Suppressor macrophage (primary cell): ENCODE measurements at places on chromosomes 3 and 15.

DNA sequence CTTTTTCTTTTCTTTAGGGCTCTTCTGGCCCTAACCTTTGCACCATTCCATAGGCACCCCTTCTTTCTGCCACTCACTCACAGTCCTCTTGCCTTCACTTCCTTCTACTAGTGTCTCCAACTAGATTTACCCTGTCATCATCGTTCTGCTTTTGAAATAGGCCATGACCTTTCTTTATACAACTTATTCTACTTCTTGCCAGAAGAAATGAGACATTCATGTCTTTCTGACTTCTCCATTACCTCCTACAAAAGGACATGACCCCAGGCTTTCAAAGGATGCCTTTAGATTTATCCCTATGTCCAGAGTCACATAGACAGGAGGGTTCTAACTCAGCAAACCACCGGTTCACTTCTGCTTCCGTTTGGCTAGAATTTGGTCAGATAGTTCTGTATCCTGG lies 336.4 kb upstream of the LRRFIP2 start:
- peak; percentile 61 for DNase-seq

DNA sequence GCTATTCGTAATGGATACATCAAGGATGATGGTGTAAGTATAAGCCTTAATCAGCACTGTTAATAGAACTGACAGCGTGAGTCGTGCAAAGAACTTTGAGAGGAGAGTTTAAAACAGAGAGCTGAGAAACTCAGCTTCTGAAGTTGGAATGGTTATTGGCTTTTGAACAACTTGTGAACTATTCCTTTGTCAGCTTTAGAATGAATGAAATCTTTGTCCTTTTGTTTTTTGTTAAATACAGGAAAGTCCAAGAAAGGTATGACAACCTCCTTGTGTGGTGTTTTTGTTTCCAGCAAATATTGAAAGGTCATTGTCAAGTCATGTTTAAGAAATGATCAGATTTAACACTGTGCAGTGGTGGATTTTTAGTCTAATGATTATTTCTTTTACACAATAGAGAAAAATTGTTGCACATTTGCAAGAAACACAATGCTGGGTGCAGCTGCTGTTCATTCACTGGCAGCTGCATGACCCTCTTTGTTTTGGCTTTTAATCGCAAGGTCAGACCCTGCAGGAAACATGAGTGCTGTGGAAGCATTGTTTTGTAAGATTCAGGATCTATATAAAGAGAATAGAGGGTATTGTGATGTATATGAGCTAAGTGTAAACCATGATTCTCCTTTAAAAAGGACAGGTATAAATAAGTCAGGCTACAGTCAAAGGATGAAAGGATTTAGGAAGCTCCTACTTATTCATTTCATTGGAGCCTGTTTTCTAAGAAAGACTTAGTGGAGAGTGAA lies 21.7 kb upstream of the ABHD10 start:
- DNase-seq: no peak

GRCh38 chr3:121018917-121019321 lies 110.9 kb downstream of the STXBP5L start:
- DNase-seq: no peak

GRCh38 chr3:131928593-131928992 lies 106.2 kb downstream of the CPNE4 start:
- no peak for DNase-seq

DNA sequence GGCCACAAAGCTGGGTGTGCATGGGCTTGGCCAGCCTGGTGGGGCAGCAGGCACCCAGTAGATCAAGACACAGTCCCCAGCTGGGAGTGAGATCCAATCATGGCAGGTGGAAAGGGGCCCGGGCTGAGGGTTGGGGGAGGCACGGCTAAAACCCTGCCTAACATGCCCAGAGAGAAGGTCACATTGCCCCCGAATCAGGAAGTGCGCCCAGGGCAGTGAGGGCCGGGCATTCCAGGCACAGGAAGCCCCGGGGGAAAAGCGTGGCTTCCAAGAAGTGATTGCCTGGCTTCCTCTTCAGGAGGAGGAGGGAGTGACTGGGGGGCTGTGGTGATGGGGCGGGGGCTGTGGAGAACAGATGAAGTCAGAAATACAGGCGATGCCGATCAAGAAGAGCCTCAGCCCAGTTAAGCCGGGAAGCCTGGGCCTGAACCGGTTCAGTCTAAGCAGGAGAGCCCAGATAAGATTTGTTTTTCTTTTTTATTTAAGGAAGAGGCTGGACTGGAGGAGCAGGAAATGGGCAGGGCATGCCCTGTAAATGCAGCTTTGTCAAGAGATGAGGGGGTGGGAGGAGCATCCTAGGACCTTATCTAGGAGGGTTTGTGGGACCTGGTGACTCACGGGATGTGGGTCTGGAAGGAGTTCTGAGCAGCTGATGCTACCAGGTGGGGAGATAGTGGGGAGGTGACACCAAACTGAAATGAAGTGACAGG lies 83.9 kb downstream of the CHSY1 start:
- DNase-seq: peak; percentile 65

- no peak for DNase-seq
Measured at GRCh38 chr15:72825829-72826228, 42.3 kb upstream of the ADPGK start.

- peak; percentile 17 for DNase-seq
Measured at GRCh38 chr15:76575274-76575673, 238.7 kb downstream of the ISL2 start.
